Posterior vena cava (tissue), 2 donors: ENCODE measurements at places on chromosomes 7 and 10. TPM values are rescaled to one million over a fixed set of nuclear protein-coding genes. Genes with fewer than 3 reads are reported as not detected.

DNA sequence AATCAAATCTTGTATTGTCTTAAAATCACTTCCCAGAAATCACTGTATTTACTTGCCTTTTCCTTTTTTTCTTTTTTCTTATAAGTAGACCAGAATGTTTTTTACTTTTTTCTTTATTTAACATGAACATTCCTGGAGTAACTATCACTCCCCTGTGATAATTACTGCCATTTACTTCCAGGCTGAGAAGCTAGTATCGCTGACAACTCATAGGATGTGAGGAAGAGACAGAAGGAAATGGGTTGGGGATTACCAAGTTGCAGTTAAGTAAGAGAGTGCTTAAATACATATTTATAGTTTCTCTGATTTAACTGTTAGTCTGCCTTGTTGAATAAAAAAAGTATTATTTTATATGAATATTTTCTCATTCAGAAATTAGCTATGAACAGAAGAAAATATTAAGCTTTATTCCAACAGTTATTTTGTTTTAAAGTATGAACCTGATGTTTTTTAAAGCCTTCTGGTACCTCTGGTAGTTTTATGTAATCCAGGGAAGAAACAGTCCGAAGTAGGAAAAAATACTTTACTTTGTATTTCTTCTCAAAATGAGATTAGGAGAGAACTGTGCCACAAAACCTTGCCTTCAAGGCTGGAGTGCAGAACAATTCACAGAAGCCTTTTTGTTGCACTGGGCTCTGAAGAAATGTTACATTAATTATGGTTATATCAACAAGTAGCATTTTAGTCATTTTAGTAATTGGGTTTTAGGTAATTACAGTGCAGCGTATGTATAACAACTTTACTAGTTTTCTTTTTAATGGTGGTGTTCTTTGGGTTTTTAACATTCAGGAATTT is 72.8 kb downstream of the SHOC2 start:
- DNase-seq, result no peak

- DNase-seq, result no peak
These were observed 65.8 kb downstream of the PIP4K2A start for GRCh38 chr10:22648547-22648961.

DNA sequence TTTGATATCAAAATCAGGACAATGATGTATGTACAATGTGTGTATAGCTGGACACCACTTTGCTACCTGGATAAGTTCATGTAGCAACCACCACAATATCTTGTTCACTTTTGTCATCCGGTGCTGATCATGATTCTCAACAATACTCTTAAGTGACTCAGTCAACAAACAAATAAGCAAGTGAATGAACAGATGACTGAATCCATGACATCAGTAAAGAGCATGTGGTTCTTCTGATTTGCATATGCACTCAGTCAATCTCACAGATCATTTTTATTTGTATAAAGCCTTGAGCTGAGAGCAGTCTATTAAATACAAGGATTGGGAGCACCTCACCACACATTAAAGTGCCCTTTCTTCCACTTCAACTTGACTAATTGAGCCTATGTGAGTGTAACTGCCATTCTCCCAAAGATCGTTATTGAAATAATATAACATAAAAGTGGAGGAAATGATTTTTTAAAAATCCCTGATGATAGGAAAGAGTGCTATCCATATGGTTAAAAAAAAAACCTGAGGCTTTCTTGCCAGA is 69.5 kb downstream of the NPSR1 start:
- no peak for DNase-seq

DNA sequence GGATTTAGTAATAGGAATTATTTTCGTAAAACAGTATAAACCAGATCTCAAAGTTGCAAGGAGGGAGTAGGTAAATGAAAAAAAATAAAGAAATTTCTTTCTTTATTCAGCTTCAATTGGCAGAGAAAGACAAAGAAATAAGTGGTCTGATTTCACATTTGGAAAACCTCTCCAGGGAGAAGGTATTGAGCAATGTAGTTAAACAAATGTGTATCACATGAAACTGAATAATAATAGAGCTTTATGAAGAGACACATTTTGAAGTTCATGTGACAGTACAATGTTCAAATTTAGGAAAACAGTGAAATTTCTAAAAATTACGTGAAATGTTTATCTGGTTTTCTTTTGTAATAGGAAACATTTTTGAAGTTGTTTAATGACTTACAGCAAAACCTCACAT is 63.0 kb downstream of the TAX1BP1 start:
- no peak for DNase-seq

- no peak for DNase-seq
These were observed 4.8 kb upstream of the UBE2D4 start for GRCh38 chr7:43921423-43921822.

DNA sequence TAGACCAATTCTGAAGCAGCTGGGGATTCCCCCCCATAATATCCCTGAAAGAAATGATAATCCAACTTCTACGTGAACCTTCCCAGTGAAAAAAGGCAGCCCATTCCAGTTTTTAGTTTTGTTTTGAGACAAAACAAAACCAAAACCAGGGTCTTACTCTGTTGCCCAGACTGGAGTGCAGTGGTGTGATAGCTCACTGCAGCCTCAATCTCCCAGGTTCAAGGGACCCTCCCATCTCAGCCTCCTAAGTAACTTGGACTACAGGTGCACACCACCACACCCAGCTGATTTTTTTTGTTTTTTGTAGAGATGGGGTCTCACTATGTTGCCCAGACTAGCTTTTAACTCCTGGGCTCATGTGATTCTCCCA is 12.5 kb upstream of the ARPC1A start:
- DNase-seq, result no peak

- DNase-seq, result no peak
These were observed 75.1 kb downstream of the LYZL2 start for GRCh38 chr10:30554440-30554825.

GRCh38 chr7:128190051-128190647 is 50.9 kb upstream of the LEP start:
- peak; percentile 42 for DNase-seq

DNA sequence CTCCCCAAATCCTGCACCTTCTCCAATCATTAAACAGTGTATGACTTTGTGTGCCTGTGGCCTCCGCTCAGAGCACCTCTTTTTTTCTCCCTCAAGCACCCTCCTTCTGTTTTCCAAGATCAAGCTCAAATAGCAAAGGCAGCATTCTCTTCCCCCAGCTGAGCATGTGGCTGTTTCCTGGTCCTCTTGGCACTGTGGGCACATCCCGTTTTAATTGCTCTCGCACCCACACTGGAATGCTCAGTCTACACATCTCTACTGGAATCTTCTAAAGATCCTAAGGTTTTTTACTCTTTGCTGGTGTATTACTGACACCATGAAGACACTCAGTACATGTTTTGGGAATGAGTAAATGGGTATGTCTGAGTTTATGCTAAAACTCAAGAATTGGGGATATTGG is 107.4 kb downstream of the WDFY4 start:
- DNase-seq, result no peak

DNA sequence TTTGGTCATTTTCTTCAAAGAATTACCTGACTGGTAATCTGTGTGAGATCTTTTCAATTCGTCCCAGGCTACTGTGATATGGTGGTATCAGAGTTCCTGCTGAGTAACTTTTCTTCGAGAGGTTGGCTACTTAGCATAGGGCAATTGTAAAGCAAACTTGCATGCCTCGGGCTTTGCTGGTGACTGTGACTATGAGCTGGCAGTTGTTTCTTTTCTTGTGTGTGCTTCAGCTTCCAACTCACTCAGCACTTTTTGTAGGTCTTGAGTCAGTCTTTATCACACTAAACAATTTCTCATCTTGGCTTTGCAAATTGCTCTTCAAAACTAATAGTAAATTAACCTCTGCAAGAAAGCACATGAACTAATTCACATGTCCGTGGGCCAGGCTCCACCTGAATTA is 44.3 kb downstream of the PRR15 start:
- no peak for DNase-seq

- DNase-seq, result no peak
These were observed 897.9 kb upstream of the AUTS2 start for GRCh38 chr7:68700414-68700813.

DNA sequence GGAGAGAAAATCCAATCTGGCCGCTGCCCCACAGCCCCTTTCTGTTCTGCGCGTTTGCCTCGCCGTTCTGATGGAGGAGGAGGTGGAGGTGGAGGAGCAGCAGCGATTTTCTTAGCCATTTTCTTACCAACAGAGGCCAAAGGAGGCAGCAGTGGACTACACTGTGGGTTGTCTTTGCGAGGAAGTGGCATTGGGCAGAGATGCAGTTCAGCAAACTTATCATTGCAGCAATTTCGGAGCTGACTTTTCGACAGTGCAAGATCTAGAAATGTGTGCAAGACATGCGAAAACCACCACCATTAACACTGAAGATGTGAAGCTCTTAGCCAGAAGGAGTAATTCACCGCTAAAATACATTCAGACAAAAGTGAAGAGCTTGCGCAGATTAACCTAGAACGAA is 1.9 kb upstream of the ARL4A start:
- DNase-seq, result no peak

- no peak for DNase-seq
These were observed 104.7 kb upstream of the KLF14 start for GRCh38 chr7:130838738-130839137.

DNA sequence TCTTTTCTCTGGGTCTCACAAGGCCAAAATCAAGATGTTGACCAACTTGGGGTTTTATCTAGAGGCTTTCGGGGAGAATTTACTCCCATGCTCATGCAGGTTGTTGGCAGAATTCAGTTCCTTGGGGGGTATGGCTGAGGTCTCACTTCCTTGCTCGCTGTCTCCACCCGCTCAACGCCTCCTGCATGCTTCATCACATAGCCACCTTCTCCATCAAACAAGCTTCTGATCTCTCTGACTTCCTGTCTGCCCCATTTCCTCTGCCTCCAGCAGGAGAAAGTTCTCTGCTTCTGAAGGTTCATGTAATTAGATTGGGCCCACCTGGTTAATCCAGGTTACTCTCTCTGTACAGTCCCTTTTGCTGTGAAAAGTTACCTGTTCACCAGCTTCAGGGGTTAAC is 179.1 kb upstream of the FZD1 start:
- no peak for DNase-seq

DNA sequence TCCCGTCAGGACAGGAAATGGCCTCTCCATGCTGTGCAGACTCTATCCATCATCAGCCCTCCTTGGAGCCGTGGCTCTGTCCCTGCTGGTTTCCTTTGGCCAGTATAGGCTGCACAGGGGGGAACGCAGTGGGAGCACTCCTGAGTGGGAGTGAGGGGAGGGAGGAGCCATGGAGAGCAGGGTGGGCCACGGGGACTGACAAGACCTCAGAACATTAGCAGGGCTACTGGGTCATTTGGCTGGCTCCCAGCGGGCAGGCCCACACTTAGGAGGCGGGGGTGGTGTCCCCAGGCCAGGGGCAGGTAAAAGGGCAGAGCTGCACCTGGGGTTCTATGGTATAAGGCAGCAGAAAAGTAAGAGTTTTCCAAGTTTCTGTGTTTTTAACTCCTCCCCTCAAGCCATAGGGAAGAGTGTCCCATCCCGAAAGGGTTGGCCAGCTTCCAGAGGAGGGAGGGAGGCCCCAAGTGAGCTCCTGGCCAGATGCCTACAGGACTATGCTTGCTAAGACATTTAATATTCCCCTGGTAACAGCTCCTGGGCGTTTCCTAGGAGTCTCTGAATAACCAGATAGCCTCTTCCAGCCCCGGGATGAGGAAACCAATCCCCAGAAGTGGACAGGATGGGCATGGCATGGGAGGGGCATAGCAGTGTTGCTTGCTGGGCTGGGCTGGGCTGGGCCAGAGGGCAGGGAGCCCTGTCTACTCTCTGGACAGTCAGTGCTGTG is 5.5 kb upstream of the OPN4 start:
- peak; percentile 89 for DNase-seq

GRCh38 chr7:71611986-71612385 is 480.0 kb downstream of the GALNT17 start:
- no peak for DNase-seq

GRCh38 chr10:72421885-72422540 is 67.3 kb upstream of the DNAJB12 start:
- DNase-seq, result no peak

GRCh38 chr7:108347616-108348015 is 108.6 kb downstream of the NRCAM start:
- no peak for DNase-seq

- no peak for DNase-seq
These were observed 77.9 kb upstream of the LRRN3 start for GRCh38 chr7:111012799-111013675.

GRCh38 chr7:53422291-53422690 is 386.9 kb downstream of the POM121L12 start:
- no peak for DNase-seq

- peak; percentile 45 for DNase-seq
These were observed 14.0 kb downstream of the NEURL1 start for GRCh38 chr10:103507235-103508191.

- DNase-seq, result no peak
These were observed 82.7 kb downstream of the REEP3 start for GRCh38 chr10:63603709-63604445.

DNA sequence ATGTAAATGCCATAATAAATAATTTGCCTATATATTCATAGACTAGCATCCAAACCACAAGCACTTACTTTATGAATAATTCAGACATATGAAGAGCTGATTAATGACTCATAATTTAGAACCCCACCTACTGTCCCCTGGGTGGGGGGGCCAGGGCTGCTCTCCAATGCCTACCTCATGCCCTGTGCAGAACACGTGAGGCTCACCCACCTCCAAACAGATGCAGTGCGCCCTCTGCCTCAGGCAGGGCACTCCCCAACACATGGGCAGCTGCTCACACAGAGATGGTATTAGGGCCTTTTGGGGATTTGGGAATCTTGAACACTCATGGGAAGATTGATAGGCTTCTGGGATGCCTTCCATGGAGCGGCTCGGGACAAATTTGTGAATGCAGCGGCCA is 75.1 kb upstream of the INSIG1 start:
- peak; percentile 66 for DNase-seq

The CALN1 gene
- total RNA-seq, result not detected

The CRTAC1 gene
- 24.5 TPM for total RNA-seq

The OR6B1 gene
- total RNA-seq, result not detected

The ADCY1 gene
- 14.7 TPM for total RNA-seq

The SAP25 gene
- 2.8 TPM for total RNA-seq

The AS3MT gene
- total RNA-seq, result 1.2 TPM

The PRLHR gene
- not detected for total RNA-seq

The CTAGE4 gene
- total RNA-seq, result 0.29 TPM

The AEBP1 gene
- total RNA-seq, result 783 TPM

The KCNH2 gene
- 37.3 TPM for total RNA-seq

The UCMA gene
- not detected for total RNA-seq

The PTPRN2 gene
- 2.8 TPM for total RNA-seq

The DRGX gene
- total RNA-seq, result not detected

The CARD11 gene
- total RNA-seq, result 0.86 TPM
